Muscle of leg (tissue), 16 donors: ENCODE measurements at places on chromosomes 4 and X. TPM values are rescaled to one million over a fixed set of nuclear protein-coding genes. Genes with fewer than 3 reads are reported as not detected.

DNA sequence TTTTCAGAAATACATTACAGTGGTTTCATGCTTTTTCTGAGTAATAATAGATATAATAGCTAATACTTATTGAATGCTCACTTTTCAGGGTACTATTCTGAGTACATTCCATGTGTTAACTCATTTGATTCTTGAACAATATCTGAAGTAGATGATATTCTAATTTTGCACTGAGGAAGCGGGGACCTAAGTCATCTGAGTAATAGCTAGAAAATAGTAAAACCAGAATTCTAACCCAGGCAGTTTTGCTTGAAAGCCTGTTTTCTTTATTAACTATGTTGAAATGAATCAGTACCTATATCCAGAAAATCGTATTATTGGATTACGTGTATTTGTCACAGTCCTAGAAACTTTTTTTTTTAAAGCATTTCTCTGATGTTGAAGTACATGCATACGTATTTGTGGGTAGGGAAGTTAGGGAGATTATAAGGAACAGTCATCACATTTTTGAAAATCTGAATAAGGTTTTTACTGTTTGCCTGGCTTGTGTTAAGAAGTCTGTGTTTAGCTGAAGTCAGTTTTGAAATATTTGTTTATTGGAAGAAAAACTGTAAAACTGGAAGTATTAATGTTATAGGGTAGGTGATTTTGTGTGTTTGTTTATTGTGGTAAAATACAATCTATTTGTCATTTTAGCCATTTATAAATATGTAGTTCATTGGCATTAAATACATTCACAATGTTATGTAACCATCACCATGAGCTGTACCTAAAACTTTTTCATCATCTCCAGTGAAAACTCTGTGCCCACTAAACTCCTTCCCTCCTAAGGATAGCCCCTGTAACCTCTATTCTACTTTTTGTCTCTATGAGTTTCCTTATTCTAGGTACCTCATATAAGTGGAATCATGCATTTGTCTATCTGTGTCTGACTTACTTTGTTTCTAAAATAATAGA lies 55.3 kb downstream of the FIP1L1 start:
- no peak overlapping the region for H3K27ac ChIP-seq
- no peaks in the 10 kb centered on the region for H3K27me3 ChIP-seq
- no peaks in the 10 kb centered on the region for H3K4me1 ChIP-seq
- H3K36me3 ChIP-seq: peaks cover 19% of the 10 kb centered on the region
- no peak overlapping the region for H3K4me3 ChIP-seq
- no peak for DNase-seq

DNA sequence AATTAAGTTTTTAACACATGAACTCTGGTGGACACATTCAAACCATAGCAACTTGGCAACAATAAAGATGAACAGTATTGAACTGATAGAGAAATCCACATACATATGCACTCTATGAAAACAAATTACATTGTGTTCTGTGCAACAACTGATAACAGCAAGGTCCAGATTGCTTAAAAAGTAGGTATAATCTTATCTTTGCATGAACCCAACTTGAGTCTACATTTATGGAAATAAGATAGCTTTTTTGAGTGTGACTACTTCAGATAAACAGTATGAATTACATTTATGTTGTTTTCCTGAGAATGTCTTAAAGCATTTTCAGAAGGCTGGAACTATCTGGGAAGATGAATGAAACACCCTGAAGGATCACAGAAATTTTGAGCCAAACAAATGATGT lies 212.6 kb upstream of the GK2 start:
- H3K27ac ChIP-seq: no peak overlapping the region
- peak; percentile 14 for DNase-seq
- H3K4me3 ChIP-seq: no peak overlapping the region
- no peaks in the 10 kb centered on the region for H3K27me3 ChIP-seq

DNA sequence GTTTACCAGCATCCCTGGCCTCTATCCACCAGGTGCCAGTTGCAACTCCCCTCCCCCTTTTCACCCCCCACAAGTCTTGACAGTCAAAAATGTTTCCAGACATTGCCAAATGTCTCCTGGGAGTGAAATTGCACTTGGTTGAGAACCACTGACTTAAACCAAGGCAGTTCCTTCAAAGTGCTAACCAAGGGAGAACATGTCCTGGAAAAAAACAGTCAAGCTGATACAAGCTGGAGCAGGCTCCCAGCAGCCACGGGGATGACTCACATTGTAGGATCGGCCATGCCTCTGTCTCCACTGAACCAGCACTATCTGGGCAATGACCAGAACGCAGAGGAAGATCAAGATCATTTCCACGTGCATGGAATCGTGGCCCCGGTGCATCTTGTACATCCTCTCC lies 11.4 kb downstream of the RNF175 start:
- no peak overlapping the region for H3K4me3 ChIP-seq
- H3K27me3 ChIP-seq: no peaks in the 10 kb centered on the region
- no peaks in the 10 kb centered on the region for H3K4me1 ChIP-seq

- no peaks in the 10 kb centered on the region for H3K27me3 ChIP-seq
- no peak overlapping the region for H3K4me3 ChIP-seq
- no peaks in the 10 kb centered on the region for H3K36me3 ChIP-seq
- no peaks in the 10 kb centered on the region for H3K4me1 ChIP-seq
- DNase-seq: no peak
Observed at GRCh38 chr4:140289486-140289885, 84.0 kb upstream of the SCOC start.

DNA sequence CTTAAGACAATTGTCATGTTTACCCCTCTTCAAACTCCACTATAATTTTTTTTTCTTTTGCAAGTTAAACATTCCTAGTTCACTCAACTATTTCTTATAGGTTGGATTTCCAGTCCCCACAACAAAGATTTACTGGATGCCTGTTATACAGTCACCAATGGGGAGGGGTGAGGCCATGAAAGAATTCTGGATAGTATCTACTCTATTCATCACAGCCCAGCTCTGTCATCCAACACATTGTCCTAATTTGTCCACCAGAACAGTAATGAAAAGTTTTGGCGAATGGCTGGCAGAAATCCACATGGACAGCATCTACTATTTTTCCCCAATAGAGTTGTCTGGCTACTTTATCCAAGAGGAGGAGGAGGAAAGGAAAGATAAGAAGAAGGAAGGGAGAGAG lies 192.7 kb upstream of the S100G start:
- H3K36me3 ChIP-seq: no peaks in the 10 kb centered on the region
- no peak overlapping the region for H3K27ac ChIP-seq
- peaks cover 22% of the 10 kb centered on the region for H3K27me3 ChIP-seq
- H3K4me3 ChIP-seq: no peak overlapping the region
- no peaks in the 10 kb centered on the region for H3K4me1 ChIP-seq
- DNase-seq: no peak

GRCh38 chr4:129972257-129972656 lies 876.3 kb downstream of the C4orf33 start:
- H3K4me1 ChIP-seq: no peaks in the 10 kb centered on the region
- no peak overlapping the region for H3K27ac ChIP-seq
- no peak overlapping the region for H3K4me3 ChIP-seq
- no peaks in the 10 kb centered on the region for H3K36me3 ChIP-seq
- no peak for DNase-seq
- no peaks in the 10 kb centered on the region for H3K27me3 ChIP-seq

The CYSLTR1 gene
- 11.5 TPM for polyA plus RNA-seq

DNA sequence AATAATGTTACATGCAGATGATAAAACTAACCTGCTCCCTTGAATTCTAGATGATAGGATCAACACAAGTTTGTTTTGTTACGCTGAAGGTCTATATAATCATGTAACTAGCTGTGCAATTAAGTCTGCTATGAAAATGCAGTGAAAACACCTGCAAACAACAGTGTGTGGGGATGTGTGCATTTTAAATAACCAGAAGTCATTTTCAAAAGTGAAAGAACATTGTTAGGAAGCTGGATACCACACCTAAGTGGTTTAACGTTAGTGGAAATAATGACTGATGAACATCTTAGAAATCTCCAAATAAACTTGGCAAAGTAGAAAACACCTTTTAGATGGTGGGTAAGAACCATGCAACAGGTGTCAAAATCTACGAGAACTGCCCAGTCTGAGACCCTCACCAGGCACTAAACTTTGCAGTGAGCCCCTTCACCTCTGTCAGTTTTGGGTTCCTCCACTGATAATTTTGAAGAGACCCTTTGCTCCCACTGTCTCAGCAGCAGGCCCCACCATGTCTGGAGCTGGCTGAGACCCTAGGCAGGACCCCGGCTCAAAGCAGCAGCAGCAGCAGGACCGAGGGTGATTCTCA lies 36.6 kb downstream of the CHST7 start:
- H3K27ac ChIP-seq: no peak overlapping the region
- no peaks in the 10 kb centered on the region for H3K36me3 ChIP-seq
- no peak for DNase-seq
- peaks cover 16% of the 10 kb centered on the region for H3K27me3 ChIP-seq
- no peak overlapping the region for H3K4me3 ChIP-seq

The RPA4 gene
- not detected for polyA plus RNA-seq

DNA sequence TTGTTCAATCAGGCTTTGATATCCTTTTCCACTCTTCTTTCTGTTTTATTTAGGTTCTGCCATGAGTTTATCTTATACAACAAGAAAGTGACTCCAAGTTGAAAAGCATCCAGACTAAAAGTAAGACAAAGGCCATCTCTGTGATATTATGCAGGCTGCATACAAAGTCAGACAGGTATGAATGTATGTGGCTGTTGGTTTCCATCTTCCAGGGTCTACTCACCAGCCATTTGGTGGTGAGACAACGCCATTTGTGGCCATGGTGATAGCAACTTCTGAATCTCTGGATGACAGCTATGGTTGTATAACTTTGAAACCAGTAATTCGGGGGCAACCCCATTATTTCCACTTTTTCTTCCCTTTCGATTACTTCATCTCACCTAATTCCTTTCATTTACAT lies 17.2 kb upstream of the MSL3 start:
- H3K27me3 ChIP-seq: peaks cover 15% of the 10 kb centered on the region
- no peak for DNase-seq
- H3K27ac ChIP-seq: no peak overlapping the region
- no peak overlapping the region for H3K4me3 ChIP-seq
- H3K4me1 ChIP-seq: no peaks in the 10 kb centered on the region

GRCh38 chr4:156634612-156635011 lies 337.0 kb downstream of the PDGFC start:
- no peak overlapping the region for H3K4me3 ChIP-seq
- H3K4me1 ChIP-seq: peaks cover 2% of the 10 kb centered on the region
- no peak overlapping the region for H3K27ac ChIP-seq

GRCh38 chr4:182842759-182843390 lies 74.3 kb downstream of the DCTD start:
- no peaks in the 10 kb centered on the region for H3K27me3 ChIP-seq
- H3K4me1 ChIP-seq: no peaks in the 10 kb centered on the region
- no peak for DNase-seq
- H3K36me3 ChIP-seq: no peaks in the 10 kb centered on the region
- H3K27ac ChIP-seq: no peak overlapping the region
- no peak overlapping the region for H3K4me3 ChIP-seq

DNA sequence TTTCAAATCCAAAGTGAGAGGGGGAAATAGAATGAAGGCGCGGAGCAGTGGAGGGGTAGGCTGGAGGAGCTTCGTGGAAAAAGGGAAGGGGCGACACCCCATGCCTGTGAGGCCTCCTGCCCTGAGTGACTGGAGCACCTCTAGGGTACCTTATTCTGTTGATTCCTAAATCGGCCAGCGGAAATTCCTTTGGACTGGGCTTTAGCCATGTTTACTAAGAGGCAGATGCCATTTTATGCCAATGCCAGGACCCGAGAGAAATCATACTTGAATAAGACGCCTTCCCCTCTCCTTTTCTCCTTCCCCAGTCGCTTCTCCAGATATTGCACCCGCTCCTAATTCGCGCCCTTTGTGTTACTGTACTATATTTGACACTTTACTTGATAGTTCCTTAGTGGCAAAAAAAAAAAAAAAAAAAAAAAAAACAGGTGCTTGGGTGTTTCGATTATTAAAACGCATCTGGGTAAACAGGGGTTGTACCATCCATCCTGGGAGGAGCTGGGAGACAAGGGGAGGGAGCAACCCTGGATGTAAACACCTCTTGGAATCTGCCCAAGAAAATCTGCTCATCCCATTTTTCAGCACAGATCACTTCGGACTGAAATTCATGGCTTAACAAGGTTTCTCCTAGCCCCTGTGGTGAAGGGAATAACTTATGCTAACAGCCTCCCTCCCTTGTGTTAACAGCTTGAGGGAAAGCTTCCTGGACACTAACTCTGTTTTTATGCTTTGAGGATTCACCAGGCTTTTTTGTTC lies 1.5 kb downstream of the BMP3 start:
- no peaks in the 10 kb centered on the region for H3K36me3 ChIP-seq
- H3K27ac ChIP-seq: no peak overlapping the region
- peaks cover 34% of the 10 kb centered on the region for H3K27me3 ChIP-seq
- DNase-seq: peak; percentile 45

The AIFM1 gene
- polyA plus RNA-seq: 26.8 TPM

GRCh38 chr4:48196758-48197504 lies 62.9 kb upstream of the TXK start:
- no peak overlapping the region for H3K4me3 ChIP-seq
- H3K36me3 ChIP-seq: no peaks in the 10 kb centered on the region
- DNase-seq: no peak

The RADX gene
- 2.2 TPM for polyA plus RNA-seq

The ADGRG4 gene
- 0.01 TPM for polyA plus RNA-seq

- no peaks in the 10 kb centered on the region for H3K4me1 ChIP-seq
- H3K27me3 ChIP-seq: no peaks in the 10 kb centered on the region
- no peak overlapping the region for H3K27ac ChIP-seq
- no peak overlapping the region for H3K4me3 ChIP-seq
Observed at GRCh38 chr4:160836431-160836830, 1327.4 kb downstream of the FSTL5 start.

DNA sequence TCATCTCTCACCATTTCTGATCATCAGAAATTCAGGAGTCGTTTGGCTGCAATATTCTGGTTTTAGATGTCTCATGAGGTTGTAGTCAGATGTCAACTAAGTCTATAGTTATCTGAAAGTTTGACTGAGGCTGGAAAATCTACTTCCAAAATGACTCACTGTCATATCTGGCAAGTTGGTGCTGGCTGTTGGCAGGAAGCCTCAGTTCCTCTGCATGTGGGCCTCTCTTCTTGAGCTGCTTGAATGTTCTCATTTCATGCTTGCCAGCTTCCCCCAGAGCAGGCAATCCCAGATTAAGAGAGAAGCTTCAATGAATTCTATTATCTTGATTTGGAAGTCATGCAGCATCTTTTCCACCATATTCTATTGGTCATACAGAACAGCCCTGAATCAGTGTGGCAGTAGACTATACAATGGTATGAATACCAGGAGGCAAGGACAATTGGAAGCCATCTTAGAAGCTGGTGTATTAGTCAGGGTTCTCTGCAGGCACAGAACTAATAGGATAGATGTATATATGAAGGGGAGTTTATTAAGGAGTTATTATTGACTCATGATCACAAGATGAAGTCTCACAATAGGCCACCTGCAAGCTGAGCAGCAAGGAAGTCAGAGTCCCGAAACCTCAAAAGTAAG lies 46.8 kb upstream of the ELF2 start:
- H3K36me3 ChIP-seq: no peaks in the 10 kb centered on the region
- DNase-seq: peak; percentile 24
- H3K27me3 ChIP-seq: no peaks in the 10 kb centered on the region
- H3K27ac ChIP-seq: no peak overlapping the region

DNA sequence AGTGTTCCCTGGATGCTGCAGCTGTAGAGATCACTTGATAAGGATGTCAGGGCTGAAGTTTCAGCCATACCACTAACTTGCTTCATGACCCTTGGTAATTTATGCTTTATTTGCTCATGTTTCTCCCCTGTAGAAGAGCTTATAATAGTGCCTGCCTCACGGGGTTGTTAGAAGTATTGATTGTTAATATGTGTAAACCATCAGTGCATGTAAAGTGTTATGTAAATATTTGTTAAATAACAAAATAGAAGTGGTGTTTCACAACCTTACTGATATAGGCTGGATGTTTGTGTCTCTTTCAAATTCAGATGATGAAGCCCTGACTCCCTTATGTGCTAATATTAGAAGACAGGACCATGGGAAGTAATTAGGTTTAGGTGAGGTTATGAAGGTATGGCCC lies 1.5 kb upstream of the CXCL2 start:
- H3K27me3 ChIP-seq: peaks cover 2% of the 10 kb centered on the region
- H3K27ac ChIP-seq: no peak overlapping the region
- H3K4me1 ChIP-seq: peaks cover 4% of the 10 kb centered on the region
- DNase-seq: no peak

The UGT2B7 gene
- 0.41 TPM for polyA plus RNA-seq

The FAM9C gene
- 0.33 TPM for polyA plus RNA-seq
